NCI-H1694 treated with DMSO at 0.1 percent for 48 hours (cell line): ENCODE measurements at places on chromosomes 4 and X.

- no peak for DNase-seq
Observed at GRCh38 chrX:136588036-136588435, 56.0 kb downstream of the VGLL1 start.

- no peak for DNase-seq
Observed at GRCh38 chr4:186942758-186943377, 219.2 kb upstream of the FAT1 start.

DNA sequence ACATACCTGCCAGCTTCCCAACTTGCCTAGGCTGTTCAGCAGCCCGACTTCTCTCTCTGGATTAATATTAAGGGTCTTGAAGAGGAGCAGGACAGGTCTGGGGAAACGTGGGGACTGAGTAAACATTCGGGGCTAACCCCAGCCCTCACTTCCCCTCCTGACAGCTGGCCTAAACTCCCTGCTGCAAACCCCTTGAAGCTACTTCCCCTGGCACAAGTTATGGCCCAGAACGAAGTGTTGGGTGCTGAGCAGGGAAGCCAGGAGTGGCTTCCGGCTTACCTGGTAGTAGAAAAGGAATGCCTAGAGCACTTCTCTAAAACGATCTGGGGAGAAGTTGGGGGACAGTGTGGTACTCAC, 200.0 kb downstream of the BCOR start:
- DNase-seq: no peak

- no peak for DNase-seq
Observed at GRCh38 chr4:74612837-74613236, 167.9 kb downstream of the AREG start.

GRCh38 chrX:36626898-36627297, 381.3 kb upstream of the FAM47C start:
- DNase-seq: no peak

GRCh38 chrX:15874672-15875071, 20.1 kb upstream of the AP1S2 start:
- no peak for DNase-seq

- DNase-seq: peak; percentile 26
Observed at GRCh38 chrX:128106630-128107029, 54.4 kb upstream of the ACTRT1 start.
